ENCODE measurements at places on chromosomes 3 and 15. TPM values are rescaled to one million over a fixed set of nuclear protein-coding genes. Genes with fewer than 3 reads are reported as not detected.

The PCSK6 gene
- total RNA-seq: 28.6 TPM

The MKRN2OS gene
- total RNA-seq: 1.8 TPM

- no peaks in the 10 kb centered on the region for H3K36me3 ChIP-seq
- H3K4me1 ChIP-seq: peaks cover 9% of the 10 kb centered on the region
- H3K4me3 ChIP-seq: no peak overlapping the region
- H3K27me3 ChIP-seq: no peaks in the 10 kb centered on the region
- H3K27ac ChIP-seq: no peak overlapping the region
Observed at GRCh38 chr3:30847592-30847991, 46.9 kb downstream of the GADL1 start.

The ROPN1 gene
- not detected for total RNA-seq

GRCh38 chr15:76176487-76177085, 116.8 kb downstream of the TMEM266 start:
- H3K27ac ChIP-seq: peak overlapping the region; percentile 61
- no peak overlapping the region for H3K4me3 ChIP-seq
- H3K27me3 ChIP-seq: peaks cover 15% of the 10 kb centered on the region
- no peak for DNase-seq
- no peaks in the 10 kb centered on the region for H3K36me3 ChIP-seq
- H3K4me1 ChIP-seq: peaks cover 37% of the 10 kb centered on the region

DNA sequence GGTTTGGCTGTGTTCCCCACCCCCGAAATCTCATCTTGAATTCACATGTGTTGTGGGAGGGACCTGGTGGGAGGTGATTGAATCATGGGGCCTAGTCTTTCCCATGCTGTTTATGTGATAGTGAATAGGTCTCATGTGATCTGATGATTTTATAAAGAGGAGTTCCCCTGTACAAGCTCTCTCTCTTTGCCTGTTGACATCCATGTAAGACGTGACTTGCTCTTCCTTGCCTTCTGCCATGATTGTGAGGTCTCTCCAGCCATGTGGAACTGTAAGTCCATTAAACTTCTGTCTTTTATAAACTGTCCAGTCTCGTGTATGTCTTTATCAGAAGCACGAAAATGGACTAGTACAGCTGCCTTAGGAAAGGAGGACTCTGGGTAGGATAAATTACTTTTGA, 976.7 kb downstream of the MCTP2 start:
- no peak for DNase-seq
- no peak overlapping the region for H3K27ac ChIP-seq
- H3K36me3 ChIP-seq: no peaks in the 10 kb centered on the region
- H3K4me3 ChIP-seq: no peak overlapping the region
- H3K27me3 ChIP-seq: no peaks in the 10 kb centered on the region

DNA sequence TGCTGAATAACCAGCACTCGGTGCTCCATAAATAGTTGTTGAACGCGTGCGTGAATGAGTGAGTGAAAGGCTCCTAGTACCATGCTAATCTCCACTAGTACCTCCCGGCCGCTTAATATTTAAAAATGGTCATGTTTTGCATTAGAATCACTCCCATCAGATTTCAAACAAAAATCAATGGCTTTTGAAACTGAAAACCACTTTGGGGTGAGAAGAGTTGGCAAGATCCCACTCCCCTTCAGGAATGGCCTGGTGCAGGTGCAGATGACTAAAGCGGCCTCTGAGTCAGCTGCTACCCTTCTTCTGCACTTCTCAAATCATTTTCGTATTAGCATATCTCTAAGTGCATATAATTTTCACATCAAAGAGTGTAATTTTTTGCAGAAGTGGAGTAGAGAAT, 425.3 kb upstream of the PROK2 start:
- no peaks in the 10 kb centered on the region for H3K36me3 ChIP-seq
- no peak overlapping the region for H3K27ac ChIP-seq
- peaks cover 17% of the 10 kb centered on the region for H3K27me3 ChIP-seq
- no peak overlapping the region for H3K4me3 ChIP-seq
- DNase-seq: no peak

The PP2D1 gene
- not detected for total RNA-seq

DNA sequence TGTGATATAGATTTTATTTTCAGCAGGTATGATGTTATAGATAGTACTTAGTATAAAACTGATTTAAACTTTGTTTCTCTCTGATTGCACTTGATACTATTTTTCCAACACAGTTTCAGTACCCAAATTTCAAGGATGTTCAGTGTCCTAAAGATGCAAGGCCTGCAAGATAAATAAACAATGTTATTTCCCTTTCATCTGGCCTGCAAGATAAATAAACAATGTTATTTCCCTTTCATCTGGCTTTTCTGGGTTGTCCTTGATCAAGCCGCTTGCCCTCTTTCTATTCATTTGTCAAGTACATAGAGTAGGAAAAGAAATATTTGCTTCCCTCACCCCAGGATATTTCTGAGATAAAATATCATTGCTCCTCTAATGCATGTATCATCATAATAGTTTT, 571.0 kb downstream of the FGF12 start:
- no peaks in the 10 kb centered on the region for H3K4me1 ChIP-seq
- DNase-seq: no peak
- H3K27me3 ChIP-seq: no peaks in the 10 kb centered on the region
- no peak overlapping the region for H3K4me3 ChIP-seq

DNA sequence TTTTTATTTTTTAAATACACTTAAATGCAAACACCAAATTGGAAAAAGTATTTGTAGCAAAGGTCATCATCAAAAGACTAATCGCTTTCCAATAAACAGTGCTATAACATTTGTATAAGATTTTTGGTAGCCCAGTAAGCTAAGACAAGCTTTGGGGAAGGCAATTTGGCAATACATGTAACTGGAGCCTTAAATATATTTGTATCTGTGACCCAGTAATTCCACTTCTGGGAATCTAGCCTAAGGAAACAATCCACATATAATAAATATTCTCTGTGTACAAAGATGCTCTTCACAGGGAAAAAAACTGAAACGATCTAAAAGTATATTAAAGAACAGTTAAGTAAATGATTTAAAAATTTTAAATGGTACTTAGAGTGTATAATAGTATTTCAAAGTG, 65.5 kb upstream of the TJP1 start:
- H3K4me1 ChIP-seq: peaks cover 64% of the 10 kb centered on the region
- H3K27me3 ChIP-seq: no peaks in the 10 kb centered on the region
- H3K27ac ChIP-seq: peak overlapping the region; percentile 63
- no peak for DNase-seq
- H3K4me3 ChIP-seq: no peak overlapping the region

The EFHB gene
- total RNA-seq: 0.58 TPM

- H3K27me3 ChIP-seq: no peaks in the 10 kb centered on the region
- no peak overlapping the region for H3K27ac ChIP-seq
- H3K4me3 ChIP-seq: no peak overlapping the region
- no peak for DNase-seq
Observed at GRCh38 chr3:126491221-126492013, 15.7 kb upstream of the ZXDC start.

The ANKRD63 gene
- not detected for total RNA-seq

- no peaks in the 10 kb centered on the region for H3K27me3 ChIP-seq
- no peak overlapping the region for H3K27ac ChIP-seq
- no peaks in the 10 kb centered on the region for H3K36me3 ChIP-seq
- H3K4me1 ChIP-seq: peaks cover 19% of the 10 kb centered on the region
Observed at GRCh38 chr3:58474967-58475578, 16.8 kb upstream of the KCTD6 start.

- no peak for DNase-seq
- peak overlapping the region; percentile 57 for H3K27ac ChIP-seq
- no peaks in the 10 kb centered on the region for H3K36me3 ChIP-seq
- no peak overlapping the region for H3K4me3 ChIP-seq
Observed at GRCh38 chr15:80856400-80856799, 77.2 kb downstream of the CEMIP start.

- no peaks in the 10 kb centered on the region for H3K27me3 ChIP-seq
- H3K27ac ChIP-seq: no peak overlapping the region
- no peaks in the 10 kb centered on the region for H3K36me3 ChIP-seq
- H3K4me3 ChIP-seq: no peak overlapping the region
- no peaks in the 10 kb centered on the region for H3K4me1 ChIP-seq
- DNase-seq: no peak
Observed at GRCh38 chr15:36126194-36126593, 453.2 kb upstream of the CDIN1 start.

The WNT5A gene
- total RNA-seq: 3.8 TPM

The GPR62 gene
- total RNA-seq: 0.16 TPM

GRCh38 chr15:91304786-91305185, 204.7 kb downstream of the SV2B start:
- no peak overlapping the region for H3K4me3 ChIP-seq
- H3K36me3 ChIP-seq: no peaks in the 10 kb centered on the region
- DNase-seq: no peak
- peaks cover 17% of the 10 kb centered on the region for H3K4me1 ChIP-seq

GRCh38 chr3:178483704-178484103, 52.5 kb upstream of the KCNMB2 start:
- H3K4me3 ChIP-seq: no peak overlapping the region
- H3K27ac ChIP-seq: no peak overlapping the region
- peaks cover 9% of the 10 kb centered on the region for H3K4me1 ChIP-seq
- no peaks in the 10 kb centered on the region for H3K27me3 ChIP-seq
- DNase-seq: no peak

The ACVR2B gene
- total RNA-seq: 5.5 TPM

GRCh38 chr3:132343018-132343612, 25.9 kb downstream of the ACP3 start:
- H3K36me3 ChIP-seq: no peaks in the 10 kb centered on the region
- H3K4me1 ChIP-seq: peaks cover 19% of the 10 kb centered on the region
- no peak overlapping the region for H3K27ac ChIP-seq
- no peak overlapping the region for H3K4me3 ChIP-seq

DNA sequence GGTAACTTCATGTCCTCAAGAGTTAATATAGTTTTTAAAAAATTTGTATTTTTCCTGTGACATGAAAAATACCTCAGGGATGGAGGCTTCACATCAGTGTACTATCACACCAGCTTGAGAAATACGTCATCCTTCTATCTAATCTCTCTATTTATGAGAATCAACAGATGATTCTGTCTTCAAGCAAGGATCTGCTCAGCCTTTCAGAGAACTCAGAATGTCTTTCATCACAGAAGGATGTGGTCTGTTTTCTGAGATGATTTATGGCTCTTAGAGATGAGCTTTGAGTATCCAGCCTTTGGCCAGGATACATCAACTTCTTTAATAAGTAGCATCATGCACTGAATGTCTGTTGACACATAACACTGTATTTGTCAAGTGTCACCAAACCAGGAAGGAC, 193.9 kb downstream of the DTWD1 start:
- H3K27me3 ChIP-seq: no peaks in the 10 kb centered on the region
- H3K4me1 ChIP-seq: peaks cover 3% of the 10 kb centered on the region
- no peak for DNase-seq
- no peak overlapping the region for H3K4me3 ChIP-seq

GRCh38 chr3:143298886-143299535, 179.4 kb downstream of the CHST2 start:
- H3K27ac ChIP-seq: no peak overlapping the region
- no peaks in the 10 kb centered on the region for H3K36me3 ChIP-seq
- peaks cover 17% of the 10 kb centered on the region for H3K4me1 ChIP-seq

GRCh38 chr3:70606018-70606417, 293.6 kb upstream of the MDFIC2 start:
- H3K27me3 ChIP-seq: no peaks in the 10 kb centered on the region
- no peaks in the 10 kb centered on the region for H3K36me3 ChIP-seq
- no peak for DNase-seq
- no peaks in the 10 kb centered on the region for H3K4me1 ChIP-seq
- H3K27ac ChIP-seq: no peak overlapping the region
- no peak overlapping the region for H3K4me3 ChIP-seq

- no peaks in the 10 kb centered on the region for H3K4me1 ChIP-seq
- no peak overlapping the region for H3K27ac ChIP-seq
Observed at GRCh38 chr15:35170207-35170606, 85.1 kb upstream of the NANOGP8 start.

DNA sequence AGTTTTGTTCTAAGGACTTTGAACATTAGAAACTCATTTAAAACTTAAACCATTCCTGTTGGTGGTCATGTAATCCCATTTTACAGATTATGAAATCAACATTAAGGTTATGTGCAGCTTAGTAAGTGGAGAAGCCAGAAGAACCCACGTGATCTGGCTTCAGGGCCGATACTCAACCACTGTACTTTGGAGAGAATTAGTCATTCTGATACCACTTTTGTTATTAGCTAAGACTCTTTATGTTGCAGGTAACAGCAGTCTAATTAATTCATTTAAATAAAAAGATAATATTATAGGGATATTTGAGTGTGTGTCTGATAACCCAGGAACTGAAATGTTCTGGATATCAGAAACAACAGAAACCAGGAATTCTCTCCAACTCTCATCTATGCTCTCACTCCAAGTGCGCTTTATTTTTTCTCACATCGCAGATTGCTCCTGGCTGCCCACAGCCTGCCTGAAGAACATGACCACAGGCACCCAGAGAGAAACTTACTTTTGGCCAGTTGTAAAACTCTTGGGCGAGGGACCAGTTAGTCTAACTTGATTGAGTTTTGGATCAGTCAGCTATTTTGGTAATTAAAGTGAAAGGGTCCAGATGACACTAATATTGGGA, 25.2 kb downstream of the UBE2E1 start:
- DNase-seq: no peak
- no peaks in the 10 kb centered on the region for H3K27me3 ChIP-seq
- no peak overlapping the region for H3K4me3 ChIP-seq
- peaks cover 57% of the 10 kb centered on the region for H3K4me1 ChIP-seq
- no peaks in the 10 kb centered on the region for H3K36me3 ChIP-seq

The RGMA gene
- total RNA-seq: 16.9 TPM

- DNase-seq: no peak
- H3K4me3 ChIP-seq: no peak overlapping the region
- no peaks in the 10 kb centered on the region for H3K36me3 ChIP-seq
Observed at GRCh38 chr15:39075311-39075710, 505.6 kb upstream of the THBS1 start.

- H3K27me3 ChIP-seq: no peaks in the 10 kb centered on the region
- no peak overlapping the region for H3K4me3 ChIP-seq
- H3K27ac ChIP-seq: no peak overlapping the region
- H3K36me3 ChIP-seq: no peaks in the 10 kb centered on the region
Observed at GRCh38 chr3:115520241-115520640, 103.1 kb upstream of the GAP43 start.

The LYSMD2 gene
- total RNA-seq: 4.2 TPM

GRCh38 chr3:75781079-75781745, 4.1 kb downstream of the ZNF717 start:
- no peak for DNase-seq
- no peaks in the 10 kb centered on the region for H3K27me3 ChIP-seq
- no peak overlapping the region for H3K27ac ChIP-seq

DNA sequence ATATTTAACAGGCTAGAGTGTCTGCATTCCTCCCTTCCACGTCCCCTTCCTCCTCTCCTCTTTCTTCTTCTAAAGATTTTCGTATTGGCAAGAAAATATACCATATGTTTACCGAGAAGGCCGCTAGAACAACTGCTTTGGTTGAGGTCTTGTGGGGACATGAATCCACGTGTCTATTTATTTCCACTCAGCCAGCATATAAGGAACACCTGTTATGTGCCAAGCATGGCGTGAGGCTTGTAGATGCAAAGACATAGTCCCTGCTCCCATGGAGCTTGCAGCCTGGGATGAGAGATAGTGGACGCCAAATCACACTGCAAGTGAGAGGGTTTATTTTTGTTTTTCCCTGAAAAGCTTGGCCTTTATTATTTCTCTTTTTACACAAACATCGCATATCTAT, 57.1 kb downstream of the SLC7A14 start:
- no peak overlapping the region for H3K4me3 ChIP-seq
- no peak overlapping the region for H3K27ac ChIP-seq
- no peaks in the 10 kb centered on the region for H3K36me3 ChIP-seq
- peaks cover 12% of the 10 kb centered on the region for H3K4me1 ChIP-seq
- H3K27me3 ChIP-seq: no peaks in the 10 kb centered on the region
- no peak for DNase-seq

All from left ventricle myocardium inferior (tissue), 1 donor.